ENCODE measurements at places on chromosomes 12 and 14.

- peak; percentile 50 for DNase-seq
Measured at GRCh38 chr12:16955083-16955657, 349.2 kb upstream of the LMO3 start.

DNA sequence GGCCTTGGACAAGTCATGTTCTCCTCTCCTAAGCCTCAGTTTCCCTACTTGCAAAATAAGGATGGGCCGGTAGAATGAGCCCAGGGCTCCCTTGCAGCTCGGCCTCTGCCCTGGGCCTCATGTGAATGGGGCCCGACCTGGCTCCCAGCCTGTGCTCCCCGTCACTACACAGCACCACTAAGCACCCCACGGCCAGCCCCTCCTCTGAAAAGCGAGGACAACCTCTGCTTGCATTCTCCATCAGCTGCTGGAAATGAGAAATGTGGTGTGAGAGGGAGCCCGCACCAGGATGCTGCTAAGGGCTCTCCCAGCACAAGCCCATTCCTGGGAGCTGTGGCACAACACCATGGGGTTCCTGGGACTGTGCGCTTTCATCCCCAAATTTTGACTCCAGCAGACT is 10.2 kb downstream of the SLC25A47 start:
- no peak for DNase-seq

DNA sequence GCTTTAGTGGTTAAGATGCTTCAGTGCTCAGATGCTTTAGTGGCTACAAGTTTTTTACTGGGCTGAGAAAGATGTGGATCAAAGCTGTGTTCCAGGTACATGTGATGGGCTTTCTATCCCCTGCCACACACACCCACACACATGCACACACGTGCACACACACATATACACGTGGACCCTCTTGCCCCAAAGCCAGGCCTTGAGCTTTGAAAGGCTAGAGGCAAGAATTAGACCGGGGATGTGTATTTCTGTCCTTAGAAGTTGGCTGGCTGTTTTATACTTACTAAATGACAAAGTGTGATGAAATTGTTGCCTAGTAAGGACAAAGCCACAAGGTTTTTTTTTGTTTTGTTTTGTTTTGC is 376.5 kb downstream of the C12orf75 start:
- DNase-seq = no peak

- DNase-seq = peak; percentile 85
Measured at GRCh38 chr12:128840862-128841468, 12.3 kb upstream of the GLT1D1 start.

DNA sequence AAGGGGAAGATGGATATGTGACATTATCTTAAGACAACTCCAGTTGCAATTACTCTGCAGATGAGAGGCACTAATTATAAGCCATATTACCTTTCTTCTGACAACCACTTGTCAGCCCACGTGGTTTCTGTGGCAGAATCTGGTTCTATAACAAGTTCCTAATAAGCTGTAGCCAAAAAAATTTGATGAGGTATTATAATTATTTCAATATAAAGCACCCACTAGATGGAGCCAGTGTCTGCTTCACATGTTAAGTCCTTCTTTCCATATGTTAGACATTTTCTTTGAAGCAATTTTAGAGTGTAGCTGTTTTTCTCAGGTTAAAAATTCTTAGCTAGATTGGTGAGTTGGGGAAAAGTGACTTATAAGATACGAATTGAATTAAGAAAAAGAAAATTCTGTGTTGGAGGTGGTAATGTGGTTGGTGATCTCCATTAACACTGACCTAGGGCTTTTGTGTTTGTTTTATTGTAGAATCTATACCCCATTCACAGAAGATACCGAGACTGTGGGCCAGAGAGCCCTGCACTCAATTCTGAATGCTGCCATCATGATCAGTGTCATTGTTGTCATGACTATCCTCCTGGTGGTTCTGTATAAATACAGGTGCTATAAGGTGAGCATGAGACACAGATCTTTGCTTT is 36.9 kb downstream of the PSEN1 start:
- peak; percentile 19 for DNase-seq

GRCh38 chr14:39680777-39681176 is 248.5 kb upstream of the FBXO33 start:
- DNase-seq = no peak

- no peak for DNase-seq
Measured at GRCh38 chr12:68012712-68013111, 23.5 kb downstream of the IFNG-AS1 start.

GRCh38 chr14:69904246-69904645 is 25.0 kb downstream of the SMOC1 start:
- DNase-seq = no peak

Data from MV-4-11 (cell line).